ENCODE measurements at places on chromosomes 7 and 10. TPM values are rescaled to one million over a fixed set of nuclear protein-coding genes. Genes with fewer than 3 reads are reported as not detected.

Gene RNF32
- total RNA-seq: 0.52 TPM

Gene SPDYE2B
- not detected for total RNA-seq

Gene LRRC17
- total RNA-seq: 28.2 TPM

Gene PGAM2
- total RNA-seq: 618 TPM

Gene LLCFC1
- not detected for total RNA-seq

Gene UPK3B
- not detected for total RNA-seq

Gene SHTN1
- 1.6 TPM for total RNA-seq

Gene CDC14C
- not detected for total RNA-seq

Gene MMD2
- total RNA-seq: not detected

Gene SPDYE6
- total RNA-seq: not detected

Gene AKR1C4
- total RNA-seq: not detected

Gene BICC1
- 25.6 TPM for total RNA-seq

Gene TAC1
- total RNA-seq: 1.6 TPM

Gene NPY
- total RNA-seq: 3.1 TPM

Gene RBP3
- not detected for total RNA-seq

Gene PNLIPRP3
- under 0.01 TPM for total RNA-seq

Gene MINDY4
- 7.8 TPM for total RNA-seq

Gene RGS10
- 39.7 TPM for total RNA-seq

Gene SLC13A4
- not detected for total RNA-seq

Gene IGF2BP3
- total RNA-seq: 59.0 TPM

Gene CDH23
- 3.7 TPM for total RNA-seq

Gene VWA2
- total RNA-seq: not detected

Gene ARHGEF5
- total RNA-seq: 0.52 TPM

Gene EPHA1
- 0.52 TPM for total RNA-seq

Gene PCGF5
- 16.2 TPM for total RNA-seq

Gene HTR7
- total RNA-seq: under 0.01 TPM

Gene ATP6V0A4
- not detected for total RNA-seq

Gene TMEM176B
- total RNA-seq: 18.3 TPM

Gene NXPH1
- not detected for total RNA-seq

Gene SYCE1
- not detected for total RNA-seq

Gene CFAP58
- total RNA-seq: under 0.01 TPM

Gene CTBP2
- total RNA-seq: 32.9 TPM

Gene ASB4
- total RNA-seq: 24.0 TPM

Gene EBLN1
- total RNA-seq: under 0.01 TPM

Gene BTBD16
- not detected for total RNA-seq

Gene KAZALD1
- total RNA-seq: 23.5 TPM

Gene PAX4
- not detected for total RNA-seq

Gene TAS2R5
- total RNA-seq: 0.52 TPM

Gene NPFFR1
- total RNA-seq: under 0.01 TPM

Gene KCNH2
- total RNA-seq: 7.3 TPM

Gene KLHDC10
- 49.1 TPM for total RNA-seq

Gene SLC26A4
- total RNA-seq: 0.52 TPM

Gene AIMP2
- total RNA-seq: 37.6 TPM

Gene HMX3
- total RNA-seq: not detected
